Effector memory CD8-positive, alpha-beta T cell (primary cell): ENCODE measurements at places on chromosomes 4 and X.

- DNase-seq = peak; percentile 40
- peaks cover 17% of the 10 kb centered on the region for H3K36me3 ChIP-seq
- H3K4me3 ChIP-seq = peak within 1 kb of the TSS; percentile 100
- no peaks in the 10 kb centered on the region for H3K27me3 ChIP-seq
These were observed at the start of gene GALNT7 for GRCh38 chr4:173168396-173169177. Gene GALNT7, plus strand, starts transcription at chr4:173168811. Its CDS starts 25 bp downstream, at chr4:173168836.

GRCh38 chr4:16692046-16692445 lies 206.4 kb downstream of the LDB2 start:
- no peak overlapping the region for H3K27ac ChIP-seq
- DNase-seq = no peak
- no peaks in the 10 kb centered on the region for H3K27me3 ChIP-seq
- H3K4me3 ChIP-seq = no peak overlapping the region
- no peaks in the 10 kb centered on the region for H3K36me3 ChIP-seq
- H3K4me1 ChIP-seq = no peaks in the 10 kb centered on the region

- H3K4me1 ChIP-seq = no peaks in the 10 kb centered on the region
- no peak overlapping the region for H3K4me3 ChIP-seq
- no peak for DNase-seq
- no peaks in the 10 kb centered on the region for H3K36me3 ChIP-seq
- H3K27me3 ChIP-seq = no peaks in the 10 kb centered on the region
- no peak overlapping the region for H3K27ac ChIP-seq
These were observed 229.9 kb upstream of the TTC29 start for GRCh38 chr4:147175460-147176025.

GRCh38 chr4:184459413-184459812 lies 14.9 kb downstream of the IRF2 start:
- H3K36me3 ChIP-seq = peaks cover 8% of the 10 kb centered on the region
- DNase-seq = no peak
- H3K27ac ChIP-seq = peak overlapping the region; percentile 78

DNA sequence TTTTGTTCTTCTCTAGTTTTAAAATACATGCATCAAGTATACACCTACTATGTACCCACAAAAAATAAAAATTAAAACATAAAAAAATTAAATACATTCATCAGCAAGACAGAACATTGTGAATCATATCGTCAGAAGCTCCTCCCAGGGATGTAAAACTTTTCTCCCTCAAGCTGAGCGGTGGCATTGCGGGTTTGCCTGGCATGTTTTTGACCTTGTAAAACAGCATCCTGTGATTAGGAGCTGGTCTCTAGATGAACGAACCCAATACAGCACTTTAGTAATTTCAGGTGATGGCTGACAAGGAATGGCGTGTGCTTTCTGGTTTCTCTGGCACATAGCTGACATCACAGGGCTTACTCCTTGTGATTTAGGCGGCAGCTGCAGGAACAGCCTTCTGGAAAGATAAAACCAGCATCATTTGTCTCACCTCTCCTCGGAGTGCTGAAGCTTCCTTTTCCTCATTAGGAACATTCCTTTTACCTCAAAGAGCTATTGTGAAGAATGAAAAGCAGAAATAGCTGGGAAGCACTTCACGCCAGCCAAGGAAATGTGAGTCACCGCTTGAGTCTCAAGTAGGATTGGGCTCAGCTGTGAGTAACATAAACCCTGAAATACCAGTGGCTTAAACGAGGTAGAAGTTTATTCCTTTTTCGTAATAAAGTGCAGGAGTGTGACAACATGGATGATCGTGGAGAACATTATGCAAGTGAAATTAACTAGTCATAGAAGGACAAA lies 44.3 kb downstream of the NYX start:
- H3K4me1 ChIP-seq = no peaks in the 10 kb centered on the region
- DNase-seq = no peak
- no peak overlapping the region for H3K4me3 ChIP-seq
- H3K27me3 ChIP-seq = no peaks in the 10 kb centered on the region
- H3K27ac ChIP-seq = no peak overlapping the region

DNA sequence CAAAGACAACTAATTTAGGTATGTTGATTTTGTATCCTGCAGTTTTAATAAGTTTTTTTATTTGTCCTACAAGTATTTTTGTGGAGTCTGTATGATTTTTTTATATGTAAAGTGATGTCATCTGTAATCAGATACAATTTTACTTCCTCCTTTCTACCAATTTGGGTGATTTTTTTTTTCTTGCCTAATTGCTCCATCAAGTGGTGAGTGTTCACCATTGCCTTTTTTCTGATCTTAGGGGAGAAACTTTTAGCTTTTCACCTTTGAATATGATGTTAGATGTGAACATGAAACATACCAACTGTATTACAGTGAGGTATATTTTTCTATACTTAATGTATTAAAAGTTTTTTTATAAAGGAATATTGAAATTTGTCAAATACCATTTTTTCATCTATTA lies 362.3 kb downstream of the PABPC4L start:
- H3K4me3 ChIP-seq = no peak overlapping the region
- no peaks in the 10 kb centered on the region for H3K27me3 ChIP-seq
- H3K27ac ChIP-seq = no peak overlapping the region
- no peaks in the 10 kb centered on the region for H3K4me1 ChIP-seq
- no peaks in the 10 kb centered on the region for H3K36me3 ChIP-seq

DNA sequence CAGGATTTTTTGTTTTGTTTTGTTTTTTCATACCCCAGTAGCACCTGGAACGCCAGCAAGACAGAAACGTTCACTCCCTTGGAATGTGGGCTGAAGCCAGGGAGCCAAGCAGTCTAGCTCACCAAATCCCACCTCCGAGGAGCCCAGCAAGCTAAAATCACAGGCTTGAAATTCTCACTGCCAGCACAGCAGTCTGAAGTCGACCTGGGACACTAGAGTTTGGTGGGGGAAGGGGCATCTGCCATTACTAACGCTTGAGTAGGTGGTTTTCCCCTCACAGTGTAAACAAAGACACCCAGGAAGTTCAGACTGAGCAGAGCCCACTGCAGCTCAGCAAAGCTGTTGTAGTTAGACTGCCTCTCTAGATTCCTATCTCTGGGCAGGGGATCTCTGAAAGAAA lies 99.6 kb upstream of the FGF16 start:
- H3K27me3 ChIP-seq = peaks cover 11% of the 10 kb centered on the region
- no peak overlapping the region for H3K4me3 ChIP-seq
- no peak overlapping the region for H3K27ac ChIP-seq
- H3K36me3 ChIP-seq = no peaks in the 10 kb centered on the region

DNA sequence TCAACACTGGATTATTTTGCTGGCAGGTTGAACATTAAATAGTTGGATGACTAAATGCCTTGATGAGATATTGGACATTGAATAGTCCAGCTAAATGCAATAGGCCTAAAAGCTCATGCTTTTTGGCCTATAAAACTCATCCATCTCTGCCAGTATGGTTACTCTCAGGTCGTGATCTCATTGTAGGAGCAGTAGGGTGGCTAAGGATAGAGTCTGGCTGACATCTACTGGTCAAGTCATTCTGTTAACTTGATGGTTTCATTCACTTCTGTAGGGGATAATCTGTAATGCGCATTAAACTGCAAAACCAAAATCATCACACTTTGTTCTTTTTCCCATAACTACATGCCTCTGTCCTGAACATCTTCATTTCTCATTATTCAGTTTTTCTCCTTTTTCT lies 227.0 kb downstream of the DKK2 start:
- no peak overlapping the region for H3K4me3 ChIP-seq
- DNase-seq = no peak
- H3K4me1 ChIP-seq = no peaks in the 10 kb centered on the region

DNA sequence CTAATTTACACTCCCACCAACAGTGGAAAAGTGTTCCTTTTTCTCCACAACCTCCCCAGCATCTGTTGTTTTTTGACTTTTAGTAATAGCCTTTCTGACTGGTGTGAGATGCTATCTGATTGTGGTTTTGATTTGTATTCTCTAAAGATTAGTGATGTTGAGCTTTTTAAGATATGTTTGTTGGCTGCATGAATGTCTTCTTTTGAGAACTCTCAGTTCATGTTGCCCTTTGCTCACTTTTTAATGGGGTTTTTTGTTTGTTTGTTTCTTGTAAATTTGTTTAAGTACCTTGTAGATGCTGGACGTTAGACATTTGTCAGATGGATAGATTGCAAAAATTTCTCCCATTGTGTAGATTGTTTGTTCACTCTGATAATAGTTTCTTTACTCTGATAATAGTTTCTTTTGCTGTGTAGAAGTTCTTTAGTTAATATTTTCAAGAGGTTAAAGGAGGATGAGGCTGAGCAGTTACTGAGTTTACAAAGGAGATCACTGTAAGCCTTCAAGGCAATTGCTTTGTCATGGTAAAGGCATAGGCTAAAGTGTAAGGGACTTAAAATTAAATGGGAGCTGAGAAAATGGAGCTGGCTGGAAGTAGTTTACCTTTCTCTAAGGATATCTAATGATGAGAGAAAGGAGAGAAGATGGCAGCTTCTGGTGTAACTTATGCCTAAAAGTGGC lies 323.4 kb downstream of the PCDH7 start:
- no peak for DNase-seq
- no peaks in the 10 kb centered on the region for H3K27me3 ChIP-seq
- no peaks in the 10 kb centered on the region for H3K4me1 ChIP-seq
- no peaks in the 10 kb centered on the region for H3K36me3 ChIP-seq
- no peak overlapping the region for H3K27ac ChIP-seq

GRCh38 chrX:148500423-148501385 lies at the start of gene AFF2:
Gene AFF2, plus strand, starts transcription at chrX:148500617. Its CDS starts 481 bp downstream, at chrX:148501098.
- peak; percentile 12 for DNase-seq
- peaks cover 4% of the 10 kb centered on the region for H3K4me1 ChIP-seq
- H3K4me3 ChIP-seq = peak within 1 kb of the TSS; percentile 82
- no peak within 1 kb of the TSS for H3K27ac ChIP-seq
- H3K27me3 ChIP-seq = peaks cover 8% of the 10 kb centered on the region

GRCh38 chr4:162170509-162170908 lies 6.7 kb upstream of the FSTL5 start:
- H3K4me1 ChIP-seq = no peaks in the 10 kb centered on the region
- no peaks in the 10 kb centered on the region for H3K36me3 ChIP-seq
- H3K4me3 ChIP-seq = no peak overlapping the region
- no peaks in the 10 kb centered on the region for H3K27me3 ChIP-seq
- H3K27ac ChIP-seq = no peak overlapping the region

DNA sequence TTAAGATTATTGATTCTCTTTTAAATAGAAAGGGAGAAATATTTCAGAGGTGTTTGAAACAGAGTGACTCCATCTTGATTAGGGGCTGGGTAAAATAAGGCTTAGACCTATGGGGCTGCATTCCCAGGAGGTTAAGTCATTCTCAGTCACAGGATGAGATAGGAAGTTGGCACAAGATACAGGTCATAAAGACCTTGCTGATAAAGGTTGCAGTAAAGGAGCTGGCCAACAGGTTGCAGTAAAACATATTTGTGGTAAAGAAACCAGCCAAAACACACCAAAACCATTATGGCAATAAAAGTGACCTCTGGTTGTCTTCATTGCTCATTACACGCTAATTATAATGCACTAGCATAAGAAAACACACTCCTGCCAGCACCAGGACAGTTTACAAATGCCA lies 165.0 kb downstream of the SPIN4 start:
- no peaks in the 10 kb centered on the region for H3K27me3 ChIP-seq
- no peaks in the 10 kb centered on the region for H3K4me1 ChIP-seq
- H3K36me3 ChIP-seq = no peaks in the 10 kb centered on the region
- DNase-seq = no peak

DNA sequence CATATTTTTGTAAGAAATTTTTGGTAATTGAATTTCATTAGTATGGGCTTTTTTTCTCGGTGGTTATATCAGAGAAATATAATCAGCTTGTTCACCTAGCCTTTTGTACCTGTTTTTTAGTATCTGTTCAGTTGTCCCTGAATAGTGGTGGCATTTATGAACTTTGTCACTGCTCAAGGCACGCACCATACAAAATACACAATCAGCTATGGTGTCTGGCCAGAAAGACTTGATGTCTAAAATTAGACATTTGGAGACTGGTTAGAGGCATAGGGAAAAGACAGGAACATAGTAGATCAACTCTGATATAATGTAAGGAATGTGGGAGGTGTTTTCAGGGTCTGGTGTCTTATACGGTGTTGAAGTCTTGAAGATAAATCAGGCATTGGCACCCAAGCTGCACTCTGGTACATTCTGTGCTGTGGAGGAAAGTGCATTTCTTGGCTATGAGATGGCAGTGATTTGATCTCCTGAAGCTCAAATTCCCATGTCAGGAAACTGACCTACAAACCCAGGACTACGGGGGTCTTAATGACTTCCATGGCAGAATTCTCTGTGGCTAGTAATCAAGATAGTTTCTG lies 3.6 kb downstream of the ART3 start:
- no peak for DNase-seq
- H3K27ac ChIP-seq = no peak overlapping the region
- H3K4me1 ChIP-seq = no peaks in the 10 kb centered on the region
- H3K36me3 ChIP-seq = no peaks in the 10 kb centered on the region
- no peak overlapping the region for H3K4me3 ChIP-seq

DNA sequence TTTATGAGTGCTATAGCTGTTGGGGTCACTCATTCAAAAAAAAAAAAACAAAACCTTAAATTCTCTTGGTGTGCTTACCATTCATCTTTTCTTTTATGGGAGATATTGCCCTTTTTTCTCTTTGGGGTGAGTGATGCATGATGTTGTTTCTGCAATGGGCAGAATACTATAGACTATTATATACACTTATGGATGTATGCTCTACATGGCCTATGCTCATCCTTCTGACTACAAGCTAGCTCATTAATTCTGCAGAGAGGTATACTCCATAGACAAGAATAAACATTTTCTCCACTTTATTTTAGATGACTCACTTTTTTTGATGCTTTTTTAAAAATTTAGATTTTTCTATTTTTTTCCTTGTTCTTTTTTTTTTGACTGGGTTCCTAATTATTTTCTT lies 160.3 kb upstream of the ANK2 start:
- H3K4me1 ChIP-seq = no peaks in the 10 kb centered on the region
- H3K27me3 ChIP-seq = no peaks in the 10 kb centered on the region
- H3K36me3 ChIP-seq = no peaks in the 10 kb centered on the region
- H3K4me3 ChIP-seq = no peak overlapping the region
- no peak for DNase-seq

DNA sequence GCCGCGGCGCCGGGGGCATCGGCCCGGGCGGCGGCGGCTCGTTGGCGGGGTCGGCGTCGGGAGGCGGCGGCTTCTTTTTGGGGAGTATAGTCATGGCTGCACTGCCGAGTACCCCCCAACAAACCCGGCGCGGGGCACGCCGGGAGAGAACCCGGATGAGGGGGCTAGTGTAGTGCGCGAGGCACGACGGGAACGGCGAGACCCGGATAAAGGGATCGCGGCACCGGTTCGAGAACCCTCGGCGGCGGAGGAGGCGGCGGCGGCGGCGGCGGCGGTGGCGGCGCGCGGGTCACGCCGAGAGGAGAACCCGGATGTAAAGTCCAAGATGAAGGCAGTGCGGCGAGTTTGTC lies at the start of gene OTUD5:
Gene OTUD5, minus strand, starts transcription at position 131 of the 350 bp plus-strand sequence. Its CDS starts 37 bp downstream, at position 94.
- peak; percentile 66 for DNase-seq
- H3K27ac ChIP-seq = peak within 1 kb of the TSS; percentile 100
- H3K27me3 ChIP-seq = no peaks in the 10 kb centered on the region

GRCh38 chrX:63327788-63328187 lies 23.3 kb downstream of the SPIN4 start:
- no peaks in the 10 kb centered on the region for H3K27me3 ChIP-seq
- no peak overlapping the region for H3K4me3 ChIP-seq
- H3K36me3 ChIP-seq = no peaks in the 10 kb centered on the region
- H3K27ac ChIP-seq = no peak overlapping the region
- DNase-seq = no peak
